ENCODE measurements at places on chromosomes 1 and 21. TPM values are rescaled to one million over a fixed set of nuclear protein-coding genes. Genes with fewer than 3 reads are reported as not detected.

Gene CELA2A
- 0.36 TPM for total RNA-seq

Gene BRINP2
- not detected for total RNA-seq

- ATAC-seq, result no peak
Observed at GRCh38 chr1:47574451-47575165, 136.8 kb downstream of the FOXD2 start.

- ATAC-seq, result no peak
Observed at GRCh38 chr1:17930635-17931034, 175.5 kb downstream of the ACTL8 start.

- peak; percentile 7 for ATAC-seq
Observed at GRCh38 chr21:44888581-44889550, 15.4 kb upstream of the PTTG1IP start.

DNA sequence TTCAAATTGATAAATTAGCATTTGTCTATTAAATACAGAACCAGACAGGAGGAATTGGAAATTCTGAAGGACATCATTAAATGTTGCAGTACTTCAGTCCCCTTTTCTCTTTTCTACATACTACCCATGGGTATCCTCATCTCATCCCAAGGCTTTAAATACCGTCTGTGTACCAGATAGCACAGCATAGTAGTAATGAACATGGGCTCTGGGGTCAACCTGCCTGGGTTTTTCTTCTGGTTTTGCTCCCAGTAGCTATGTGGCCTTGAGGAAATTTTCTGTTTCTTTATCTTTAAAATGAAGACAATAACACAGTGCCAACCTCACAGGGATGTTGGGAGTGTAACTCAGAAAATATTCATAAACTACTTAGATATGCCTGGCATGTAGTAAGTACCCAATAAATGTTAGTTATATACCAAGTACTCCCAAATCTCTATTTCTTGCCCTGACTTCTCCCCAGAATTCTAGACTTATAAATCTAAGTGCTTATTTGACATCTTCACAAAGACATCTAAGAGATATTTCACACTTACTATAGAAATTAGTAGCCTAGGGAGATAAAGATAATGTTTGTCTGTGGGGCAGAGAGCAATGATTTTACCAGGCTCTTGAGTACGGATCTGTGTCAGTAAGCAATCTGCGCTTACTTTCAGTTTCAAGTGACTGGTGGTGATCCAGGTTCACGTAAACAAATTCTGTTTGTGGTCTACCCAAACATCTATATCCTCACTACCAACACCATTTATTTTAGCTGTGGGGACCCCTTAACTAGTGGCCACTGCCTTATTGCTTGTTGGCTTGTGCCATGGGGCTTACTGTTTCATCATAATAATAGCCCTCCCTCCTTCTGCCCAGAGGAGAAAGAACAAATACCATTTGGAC, 37.3 kb downstream of the VANGL2 start:
- no peak for ATAC-seq

DNA sequence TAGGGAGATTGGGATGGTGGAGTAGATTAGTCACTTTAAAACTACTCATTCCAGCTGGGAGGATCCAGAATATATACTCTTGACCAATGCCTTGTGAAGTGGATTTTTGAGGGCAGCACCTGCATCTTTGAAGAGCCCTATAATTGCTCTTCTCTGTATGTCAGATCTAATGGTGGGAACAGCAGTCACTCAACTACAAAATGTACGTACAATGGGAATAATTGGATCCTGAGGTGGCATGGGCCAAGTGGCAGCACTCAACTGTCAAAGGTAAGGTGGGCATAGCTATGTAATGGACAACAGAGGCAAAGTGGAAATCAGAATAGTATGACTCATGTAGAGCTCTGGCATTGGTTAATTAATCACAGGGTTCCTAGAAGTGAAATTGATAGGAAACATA, 51.6 kb upstream of the KIAA0040 start:
- no peak for ATAC-seq

DNA sequence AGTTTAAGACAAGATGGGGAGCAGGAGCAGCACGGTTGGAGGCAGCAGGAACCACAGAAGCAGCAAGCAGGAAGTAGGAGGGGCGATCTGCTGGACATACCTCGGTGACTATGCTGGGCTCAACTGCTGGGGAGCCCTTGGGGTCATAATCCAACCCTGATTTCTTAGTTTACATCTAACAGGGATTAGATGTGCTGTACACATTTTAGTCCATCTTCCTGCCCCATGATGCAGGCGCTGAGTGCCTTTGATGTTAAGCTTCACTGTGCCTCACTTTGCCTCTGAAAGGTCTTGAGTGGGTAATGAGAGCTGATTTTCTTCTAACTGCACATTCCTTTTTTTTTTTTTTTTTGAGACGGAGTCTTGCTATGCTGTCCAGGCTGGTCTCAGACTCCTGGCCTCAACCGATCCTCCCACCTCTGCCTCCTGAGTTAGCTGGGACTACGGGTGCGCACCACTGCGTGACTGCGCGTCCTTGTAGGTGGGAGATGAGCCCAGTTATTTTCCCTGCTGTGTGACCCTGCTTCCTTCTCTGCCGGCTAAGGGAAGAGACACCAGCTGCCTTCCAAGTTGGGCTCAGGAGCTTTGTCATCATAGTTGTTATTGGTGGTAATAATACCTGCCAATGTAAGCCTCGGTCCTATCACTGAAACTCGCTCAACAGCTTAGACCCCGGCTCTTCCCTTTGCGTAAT, 1.1 kb upstream of the RCAN3 start:
- ATAC-seq, result no peak

- no peak for ATAC-seq
Observed at GRCh38 chr1:178335426-178335825, 161.3 kb downstream of the CLEC20A start.

- peak; percentile 97 for ATAC-seq
Observed at GRCh38 chr1:84442256-84442655, 36.8 kb upstream of the RPF1 start.

GRCh38 chr1:194295685-194296084, 1109.3 kb upstream of the B3GALT2 start:
- peak; percentile 78 for ATAC-seq

DNA sequence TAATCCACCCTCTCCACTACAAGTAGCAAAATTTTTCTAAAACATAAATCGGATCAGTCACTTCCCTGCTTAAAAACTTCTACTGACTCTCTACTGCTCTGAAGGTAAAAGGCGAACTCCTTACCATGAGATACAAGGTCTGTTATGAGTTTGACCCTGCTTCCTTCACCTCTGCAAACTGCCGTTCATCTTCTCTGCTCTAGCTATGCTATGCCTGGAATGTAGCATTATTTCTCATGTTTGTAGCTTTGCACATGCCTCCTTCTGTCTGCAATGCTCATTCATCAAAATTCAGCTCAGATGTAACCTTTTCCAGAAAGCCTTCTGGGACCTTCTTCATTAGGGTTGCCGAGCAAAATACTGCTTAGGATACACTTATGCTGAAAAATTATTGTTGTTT, 30.8 kb downstream of the RPL5 start:
- no peak for ATAC-seq

GRCh38 chr1:183090391-183091006, 67.3 kb downstream of the LAMC1 start:
- ATAC-seq, result no peak

Gene LRRC53
- total RNA-seq, result not detected

DNA sequence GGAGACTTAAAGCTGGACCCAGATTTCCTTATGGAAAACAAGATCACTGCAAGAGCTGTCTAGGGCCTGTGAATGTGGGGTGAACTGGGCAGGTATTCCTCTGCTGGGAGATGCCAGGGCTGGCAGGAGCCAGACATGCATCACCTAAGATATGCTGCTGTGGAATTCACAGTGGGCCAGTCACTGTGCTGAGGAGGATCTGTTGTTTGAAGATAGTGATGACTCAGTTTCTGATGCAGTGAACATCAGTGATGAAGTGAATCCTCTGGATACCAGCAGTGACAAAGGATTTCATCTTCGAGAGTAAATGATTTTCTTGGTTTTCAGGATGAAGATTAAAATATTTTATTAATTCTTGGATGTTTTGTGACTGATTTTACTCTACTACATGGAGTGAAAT, 29.9 kb upstream of the CAMSAP2 start:
- ATAC-seq, result no peak

DNA sequence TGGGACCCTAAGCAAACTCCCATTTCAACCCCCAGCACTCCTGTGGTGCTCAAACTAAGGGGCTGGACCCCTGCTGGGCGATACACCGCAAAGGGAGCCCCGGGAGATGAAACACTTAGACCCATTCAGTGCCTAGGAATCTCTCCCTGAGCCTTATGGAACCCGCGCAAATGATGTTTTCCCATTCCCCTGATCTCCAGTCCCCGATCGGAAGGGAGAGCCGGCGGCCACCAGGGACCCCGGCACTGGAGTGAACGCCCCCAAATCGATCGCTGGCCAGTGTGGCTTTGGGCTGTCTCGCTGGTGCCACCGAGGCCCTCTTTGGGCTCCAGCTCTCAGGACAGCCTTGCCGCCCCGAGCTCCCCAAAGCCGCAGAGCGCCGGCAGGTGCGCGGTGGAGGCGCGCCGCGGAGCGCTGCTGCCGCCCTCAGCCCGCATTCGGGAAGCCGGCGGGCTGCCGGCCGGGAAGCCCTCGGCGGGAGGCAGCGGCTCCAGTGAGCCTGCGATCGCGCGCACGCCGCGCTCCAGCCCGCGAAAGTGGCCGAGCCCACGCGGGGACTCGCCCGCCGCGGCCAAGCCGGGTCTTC, 1.1 kb downstream of the PLXNA2 start:
- ATAC-seq, result peak; percentile 30

DNA sequence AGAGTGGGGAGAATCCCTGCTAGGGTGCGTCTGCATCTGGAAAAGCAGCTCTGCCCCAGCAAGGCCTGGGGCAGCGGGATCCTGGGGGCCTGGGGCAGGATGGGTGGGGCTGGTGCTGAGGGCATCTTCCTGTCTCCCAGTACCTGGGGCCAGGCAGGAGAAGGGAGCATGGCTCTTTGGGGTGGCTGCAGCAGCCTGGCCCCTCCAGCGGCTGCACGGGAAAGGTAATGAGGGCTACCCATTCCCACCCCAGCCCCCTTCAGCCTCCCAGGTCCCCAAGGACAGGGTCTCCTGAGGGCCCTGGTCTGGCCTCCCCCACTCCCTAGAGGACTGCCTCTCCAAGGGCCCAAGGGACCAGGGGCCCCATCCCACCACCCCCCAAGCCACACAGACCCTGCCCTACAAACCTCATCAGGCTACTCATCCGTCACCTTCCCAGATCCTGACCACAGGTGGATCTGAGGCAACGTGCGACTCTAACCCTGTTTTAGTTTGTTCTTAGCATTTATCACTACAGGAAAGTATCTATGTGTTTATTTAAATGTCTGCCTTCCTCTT, 910 bp upstream of the ANKRD65 start:
- no peak for ATAC-seq

- ATAC-seq, result no peak
Observed at GRCh38 chr1:222616525-222616924, 1.4 kb upstream of the MIA3 start.

DNA sequence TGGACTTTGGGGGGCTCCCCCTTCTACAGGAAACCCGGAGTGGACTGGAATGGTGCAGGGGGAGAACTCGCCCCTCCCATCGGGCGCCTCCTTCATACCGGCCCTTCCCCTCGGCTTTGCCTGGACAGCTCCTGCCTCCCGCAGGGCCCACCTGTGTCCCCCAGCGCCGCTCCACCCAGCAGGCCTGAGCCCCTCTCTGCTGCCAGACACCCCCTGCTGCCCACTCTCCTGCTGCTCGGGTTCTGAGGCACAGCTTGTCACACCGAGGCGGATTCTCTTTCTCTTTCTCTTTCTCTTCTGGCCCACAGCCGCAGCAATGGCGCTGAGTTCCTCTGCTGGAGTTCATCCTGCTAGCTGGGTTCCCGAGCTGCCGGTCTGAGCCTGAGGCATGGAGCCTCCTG, at the start of gene TNFRSF14:
TSS of gene TNFRSF14 (plus strand) at position 95 of the 401 bp plus-strand sequence. CDS start at position 389, 294 bp downstream.
- peak; percentile 24 for ATAC-seq

Gene CCDC185
- 0.24 TPM for total RNA-seq

Gene TDRD10
- total RNA-seq, result 0.44 TPM

DNA sequence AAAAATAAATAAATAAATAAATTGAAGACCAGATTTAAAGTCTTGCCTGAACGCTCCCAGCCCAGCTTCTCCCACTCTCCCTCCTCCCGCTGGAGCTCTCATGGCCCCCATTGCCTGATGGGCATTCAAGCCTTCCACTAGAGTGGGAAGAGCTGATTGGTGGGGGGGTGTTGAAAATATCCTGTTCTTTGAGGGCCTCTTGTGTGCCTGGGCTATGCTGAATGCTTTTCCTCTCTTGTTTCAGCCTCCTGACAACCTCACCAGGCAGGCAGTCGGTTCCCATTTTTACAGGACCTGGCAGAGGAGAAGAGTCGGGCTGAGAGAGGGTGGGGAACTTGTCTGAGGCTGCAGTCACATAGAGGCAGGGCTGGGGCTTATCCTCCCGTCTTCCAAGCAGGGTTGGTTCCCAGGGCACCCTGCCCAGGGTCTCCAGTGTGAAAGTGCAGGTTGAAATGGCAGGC, 59.2 kb upstream of the SSBP3 start:
- no peak for ATAC-seq

Gene APCS
- not detected for total RNA-seq

Gene OR10R2
- not detected for total RNA-seq

DNA sequence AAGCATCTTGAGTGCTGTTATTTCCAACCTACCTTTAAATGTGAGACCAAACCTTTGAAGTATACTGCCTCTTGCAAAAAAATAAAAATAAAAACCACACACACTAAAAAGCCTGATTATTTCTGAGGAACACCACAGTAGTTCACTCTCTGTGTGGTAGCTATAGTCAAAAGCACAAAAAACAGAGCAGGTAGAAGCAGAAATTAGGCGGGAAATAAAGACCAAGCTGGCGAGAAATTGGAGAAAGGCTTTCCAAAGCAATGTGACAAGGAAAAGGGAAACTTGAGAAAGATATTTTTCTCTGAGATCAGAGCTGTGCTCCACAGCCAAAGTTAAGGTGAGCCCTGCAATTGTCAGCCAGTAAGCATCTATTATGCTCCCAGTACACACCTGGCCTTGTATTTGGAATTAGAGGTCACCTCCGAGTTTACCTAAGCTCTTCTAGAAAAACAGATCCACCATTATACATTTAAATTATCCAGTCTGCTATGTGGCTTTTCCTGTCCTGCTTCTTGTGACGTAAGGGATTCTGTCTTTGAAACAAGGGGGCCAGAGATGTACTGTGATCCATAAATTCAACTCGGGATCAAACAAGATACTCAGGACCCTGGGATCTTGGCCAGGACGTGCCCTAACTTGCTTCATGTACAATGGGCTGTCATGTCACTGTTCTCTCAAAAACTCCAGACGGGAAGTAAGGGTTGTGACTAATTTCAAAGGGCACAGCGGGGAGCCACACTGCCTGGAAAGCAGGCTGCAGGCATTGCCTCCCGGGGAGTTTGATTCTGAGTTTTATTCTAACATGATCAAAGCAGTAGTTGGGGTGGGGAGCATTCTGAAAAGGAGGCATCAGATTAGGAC, 39.8 kb upstream of the RAB4A start:
- ATAC-seq, result peak; percentile 72

Data from esophagus mucosa (tissue), 1 donor.